Karpas-422 (cell line): ENCODE measurements at places on chromosomes 11 and 22. TPM values are rescaled to one million over a fixed set of nuclear protein-coding genes. Genes with fewer than 3 reads are reported as not detected.

The MGAT3 gene
- 34.8 and 52.7 TPM in 2 replicates for total RNA-seq

DNA sequence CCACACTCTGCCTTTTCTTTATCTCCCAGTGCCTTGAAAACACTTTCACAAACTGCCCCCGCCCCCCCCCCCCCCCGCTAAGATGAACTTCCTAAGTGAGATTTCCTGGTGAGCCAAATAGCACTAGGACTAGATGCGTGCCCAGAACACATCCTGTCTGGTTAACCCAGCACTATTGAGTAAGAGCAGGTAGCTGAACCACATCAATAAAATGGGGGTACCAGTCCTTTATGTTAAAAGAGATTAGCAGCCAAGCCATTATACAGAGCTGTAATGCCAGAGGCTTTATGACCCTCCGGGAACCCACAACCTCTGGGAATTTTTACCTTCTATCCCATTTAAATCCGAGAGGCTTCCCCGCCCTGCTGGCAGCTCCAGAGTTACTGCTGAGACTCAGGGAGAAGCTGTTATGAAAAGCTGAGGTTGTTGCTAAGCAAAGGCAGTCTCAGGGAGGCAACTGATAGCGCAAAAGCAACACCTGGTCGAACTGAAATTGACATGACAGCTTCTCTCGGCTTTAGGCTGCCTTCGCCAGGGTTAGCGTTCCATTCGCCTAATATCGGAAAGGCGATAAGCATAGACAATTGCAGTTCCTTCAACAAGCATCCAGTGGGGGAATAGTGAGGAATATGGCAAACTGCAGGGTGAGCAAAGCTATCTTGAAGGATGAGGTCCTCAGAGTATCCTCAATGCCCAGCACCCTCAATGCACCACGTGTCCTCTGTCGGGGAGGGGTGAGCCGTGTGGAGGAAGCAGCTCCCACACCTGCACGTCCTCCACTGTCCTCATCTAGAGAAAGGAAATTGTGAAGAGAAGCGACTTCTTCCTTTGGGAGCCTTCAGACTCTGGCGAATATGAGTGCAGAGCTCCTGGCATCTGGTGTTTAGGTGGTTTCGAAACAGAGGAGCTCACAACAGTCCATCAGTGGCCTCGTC lies 977.0 kb downstream of the NTM start:
- no peaks in the 10 kb centered on the region for H3K27me3 ChIP-seq
- H3K27ac ChIP-seq: no peak overlapping the region
- no peaks in the 10 kb centered on the region for H3K4me1 ChIP-seq
- no peaks in the 10 kb centered on the region for H3K36me3 ChIP-seq

- no peaks in the 10 kb centered on the region for H3K27me3 ChIP-seq
- peaks cover 8% of the 10 kb centered on the region for H3K4me1 ChIP-seq
- H3K27ac ChIP-seq: no peak overlapping the region
- H3K4me3 ChIP-seq: no peak overlapping the region
- DNase-seq: no peak
- peaks cover 10% of the 10 kb centered on the region; the same call in 1 of the 2 replicates for H3K36me3 ChIP-seq
These were observed 61.6 kb downstream of the MORC2 start for GRCh38 chr22:30906946-30907345.

DNA sequence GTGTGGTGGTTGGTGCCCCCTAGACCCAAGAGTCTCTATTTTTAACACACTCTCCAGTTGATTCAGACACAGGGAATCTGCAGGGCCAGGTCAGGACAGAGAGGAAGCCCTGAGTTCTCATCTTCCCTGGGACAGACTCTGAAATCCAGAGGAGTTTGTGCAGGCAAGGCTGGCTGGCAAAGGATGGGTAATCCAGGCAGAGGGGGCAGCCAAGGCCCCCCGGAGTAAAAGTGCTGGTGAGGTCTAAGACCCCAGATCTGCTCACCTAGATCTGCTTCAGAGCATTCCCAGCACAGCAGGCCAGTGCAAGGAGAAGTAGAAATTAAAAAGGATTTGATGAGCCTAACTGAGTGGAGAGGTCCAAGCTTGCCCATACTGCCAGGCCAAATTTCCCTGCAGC lies 40.6 kb upstream of the MN1 start:
- no peak overlapping the region for H3K27ac ChIP-seq
- H3K27me3 ChIP-seq: no peaks in the 10 kb centered on the region
- no peak overlapping the region for H3K4me3 ChIP-seq
- no peaks in the 10 kb centered on the region for H3K36me3 ChIP-seq
- DNase-seq: no peak
- no peaks in the 10 kb centered on the region for H3K4me1 ChIP-seq

The SPON1 gene
- total RNA-seq: not detected in 2 replicates

DNA sequence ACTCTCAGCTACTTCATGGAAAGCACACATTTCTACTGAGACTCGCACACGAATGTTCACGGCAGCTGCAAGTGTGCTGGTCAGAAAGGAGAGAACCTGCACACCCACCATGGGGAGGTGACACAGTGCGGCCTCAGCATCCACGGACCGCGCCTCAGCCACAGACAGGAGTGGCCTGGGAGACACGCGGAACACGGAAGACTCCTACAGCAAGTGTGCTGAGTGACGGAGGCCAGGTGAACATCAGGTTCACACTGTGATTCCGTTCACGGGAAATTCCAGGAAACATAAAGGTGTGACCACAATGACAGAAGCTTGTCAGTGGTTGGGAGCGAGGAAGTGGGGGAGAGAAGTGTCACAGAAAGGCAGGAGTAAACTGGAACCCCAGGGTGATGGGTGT lies 13.3 kb upstream of the MOB2 start:
- no peaks in the 10 kb centered on the region for H3K4me1 ChIP-seq
- H3K27ac ChIP-seq: no peak overlapping the region
- H3K36me3 ChIP-seq: no peaks in the 10 kb centered on the region
- H3K4me3 ChIP-seq: no peak overlapping the region
- DNase-seq: no peak
- no peaks in the 10 kb centered on the region for H3K27me3 ChIP-seq
